T-helper 1 cell (primary cell): ENCODE measurements at places on chromosomes 1 and 21.

DNA sequence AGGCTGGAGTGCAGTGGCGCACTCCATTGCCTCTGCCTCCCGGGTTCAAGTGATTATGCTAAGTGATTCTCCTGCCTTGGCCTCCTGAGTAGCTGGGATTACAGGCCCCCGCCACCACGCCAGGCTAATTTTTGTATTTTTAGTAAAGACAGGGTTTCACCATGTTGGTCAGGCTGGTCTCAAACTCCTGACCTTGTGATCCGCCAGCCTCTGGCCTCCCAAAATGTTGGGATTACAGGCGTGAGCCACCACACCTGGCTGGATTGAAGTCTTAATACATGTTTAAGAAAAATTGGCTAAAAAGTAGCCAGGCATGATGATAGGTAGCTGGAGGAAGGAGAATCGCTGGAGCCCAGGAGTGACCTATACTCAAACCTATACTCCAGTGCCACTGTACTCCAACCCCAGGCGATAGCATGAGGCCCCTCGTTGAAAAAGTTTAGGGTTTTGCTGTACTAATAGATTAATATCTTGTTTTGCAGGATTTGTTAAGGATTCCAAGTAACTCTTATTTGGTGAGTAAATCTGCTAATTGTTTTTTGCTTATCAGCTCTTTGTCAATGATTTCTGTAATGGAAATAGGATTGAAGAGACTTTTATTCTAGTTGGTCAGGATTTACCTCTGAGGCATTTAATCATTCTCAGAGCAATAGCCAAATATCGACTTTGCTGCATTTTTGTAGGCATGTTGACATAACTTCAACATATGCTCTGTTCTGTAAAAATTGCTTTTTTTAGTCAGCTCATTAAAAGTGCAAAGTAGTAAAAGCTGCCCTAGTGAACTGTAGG lies 2.0 kb downstream of the RCC1 start:
- no peak for DNase-seq

DNA sequence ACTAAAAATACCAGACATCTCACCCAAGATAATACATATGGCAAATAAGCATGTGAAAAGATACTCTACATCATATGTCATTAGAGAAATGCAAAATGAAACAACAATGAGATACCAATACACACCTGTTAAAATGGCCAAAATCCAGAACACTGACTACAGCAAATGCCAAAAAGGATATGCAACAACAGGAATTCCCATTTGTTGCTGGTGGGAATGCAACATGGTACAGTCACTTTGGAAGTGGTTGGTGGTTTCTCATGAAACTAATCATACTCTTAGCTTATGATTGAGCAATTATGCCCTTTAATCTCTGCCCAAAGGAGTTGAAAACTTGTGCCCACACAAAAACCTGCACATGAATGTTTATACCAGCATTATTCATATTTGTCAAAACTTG lies 6.4 kb upstream of the RGS2 start:
- no peak for DNase-seq

- no peak for DNase-seq
Measured at GRCh38 chr1:205232945-205233397, 5.2 kb downstream of the TMCC2 start.

GRCh38 chr1:225674381-225674780 lies 21.5 kb upstream of the ENAH start:
- no peak for DNase-seq

GRCh38 chr1:82503822-82504221 lies 703.1 kb downstream of the ADGRL2 start:
- no peak for DNase-seq

DNA sequence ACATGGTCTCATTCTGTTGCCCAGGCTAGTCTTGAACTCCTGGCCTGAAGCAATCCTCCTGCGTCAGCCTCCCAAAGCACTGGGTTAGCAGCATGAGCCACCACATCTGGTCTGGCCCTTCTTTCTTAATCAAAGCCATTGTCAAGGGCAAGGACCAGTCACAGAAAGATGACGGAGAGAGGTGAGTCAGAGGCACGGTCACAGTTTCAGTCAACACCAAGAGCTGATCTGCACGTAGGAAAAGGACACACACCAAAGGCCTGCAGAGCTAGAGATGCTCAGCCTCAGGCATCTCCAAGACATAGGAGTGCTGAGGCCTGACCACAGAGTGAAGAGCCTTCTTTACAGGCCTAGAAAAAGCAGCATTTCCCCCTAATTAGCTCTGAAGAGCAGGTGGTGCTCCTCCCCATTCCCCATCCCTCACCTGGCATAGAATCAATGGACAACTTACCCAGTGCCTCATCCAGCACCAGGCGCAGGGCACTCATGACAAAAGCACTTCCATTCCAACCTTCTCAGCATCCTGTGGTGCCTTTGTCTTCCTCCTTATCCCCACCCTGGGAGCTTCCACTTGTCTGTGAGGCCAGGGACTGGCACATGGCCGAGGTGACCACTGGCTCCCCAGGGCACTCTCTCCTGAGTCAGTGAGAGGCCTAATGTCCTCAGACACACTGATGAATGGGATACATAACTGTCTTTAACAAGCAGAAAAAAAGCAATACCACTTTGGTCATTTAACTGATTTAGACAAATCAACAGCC lies 139.8 kb downstream of the AJAP1 start:
- DNase-seq, result no peak

DNA sequence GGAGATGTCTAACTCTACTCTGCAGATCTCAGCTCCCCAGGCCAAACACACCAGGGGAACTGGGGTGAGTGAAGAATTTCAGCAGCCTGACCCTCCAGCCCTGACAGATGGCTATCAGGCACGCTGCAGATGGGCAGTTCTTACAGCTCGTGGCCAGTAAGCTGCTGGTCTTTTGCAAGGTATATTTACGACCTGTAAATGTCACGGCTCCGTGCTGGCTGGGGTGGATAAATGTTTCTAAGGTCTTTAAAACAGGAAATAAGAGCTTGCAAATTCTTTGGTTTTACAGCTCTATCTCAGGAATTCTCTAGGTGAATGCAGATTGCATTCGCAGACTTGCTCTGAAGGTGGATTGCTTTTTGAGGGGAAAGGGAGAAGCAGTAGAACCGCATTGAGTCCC lies 10.1 kb downstream of the DOP1B start:
- DNase-seq, result no peak

DNA sequence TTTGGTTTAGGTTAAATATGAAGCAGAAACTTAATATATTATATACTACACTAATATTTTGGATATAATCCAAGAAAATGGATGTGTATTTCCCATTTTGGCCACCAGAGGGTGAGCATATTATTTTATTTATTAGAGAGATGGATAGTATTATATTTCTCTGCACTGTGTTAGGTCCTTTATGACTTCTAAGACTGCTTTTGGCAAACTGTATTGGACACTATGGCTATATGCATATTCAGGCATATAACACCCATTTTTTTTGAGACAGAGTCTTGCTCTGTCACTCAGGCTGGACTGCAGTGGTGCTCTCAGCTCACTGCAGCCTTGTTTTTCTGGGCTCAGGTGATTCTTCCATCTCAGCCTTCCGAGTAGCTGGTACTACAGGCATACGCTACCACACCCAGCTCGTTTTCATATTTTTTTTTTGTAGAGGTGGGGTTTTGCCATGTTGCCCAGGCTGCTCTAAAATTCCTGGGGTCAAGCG lies 17.8 kb upstream of the PGM1 start:
- DNase-seq, result no peak

DNA sequence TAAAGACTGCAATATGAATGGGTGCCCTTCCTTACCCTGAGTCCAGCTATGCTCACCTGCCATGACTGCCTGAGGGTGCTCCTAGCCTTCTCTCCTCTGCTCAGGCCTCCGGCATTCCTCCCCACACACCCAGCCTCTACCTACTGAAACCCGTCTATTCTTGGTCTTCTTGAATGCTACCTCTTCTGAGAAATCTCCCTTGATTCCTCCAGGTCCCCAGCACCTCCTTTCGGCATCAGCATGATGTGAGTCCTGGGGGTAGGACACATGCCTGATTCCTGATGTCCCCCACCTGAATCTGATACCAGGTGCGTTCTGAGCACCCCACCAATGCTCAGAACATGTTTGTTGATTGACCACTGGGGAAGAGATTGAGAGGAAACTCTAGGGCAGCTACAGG lies 8.6 kb downstream of the LDLRAD1 start:
- no peak for DNase-seq

DNA sequence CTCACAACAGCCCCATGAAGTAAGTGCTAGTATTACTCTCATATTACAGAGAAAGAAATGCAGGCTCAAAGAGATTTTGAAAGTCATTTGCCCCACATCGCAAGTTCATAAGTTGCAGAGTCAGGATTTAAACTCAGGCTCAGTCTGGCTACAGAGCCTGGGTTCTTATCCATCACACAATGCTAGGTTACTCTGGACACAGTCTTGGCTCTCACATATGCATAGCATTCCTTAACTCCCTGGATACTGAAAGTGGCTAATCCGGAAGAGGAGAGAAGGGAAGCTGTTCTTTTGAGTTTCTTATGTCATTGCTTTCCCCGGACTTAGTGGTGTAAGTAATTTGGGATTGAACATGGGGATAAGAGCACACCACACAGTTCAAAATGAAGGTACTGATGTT lies 357.4 kb upstream of the PLXNA2 start:
- no peak for DNase-seq

GRCh38 chr1:185486346-185486745 lies 169.3 kb upstream of the IVNS1ABP start:
- DNase-seq, result no peak

GRCh38 chr1:109977657-109978378 lies 6.7 kb upstream of the AHCYL1 start:
- DNase-seq, result no peak

DNA sequence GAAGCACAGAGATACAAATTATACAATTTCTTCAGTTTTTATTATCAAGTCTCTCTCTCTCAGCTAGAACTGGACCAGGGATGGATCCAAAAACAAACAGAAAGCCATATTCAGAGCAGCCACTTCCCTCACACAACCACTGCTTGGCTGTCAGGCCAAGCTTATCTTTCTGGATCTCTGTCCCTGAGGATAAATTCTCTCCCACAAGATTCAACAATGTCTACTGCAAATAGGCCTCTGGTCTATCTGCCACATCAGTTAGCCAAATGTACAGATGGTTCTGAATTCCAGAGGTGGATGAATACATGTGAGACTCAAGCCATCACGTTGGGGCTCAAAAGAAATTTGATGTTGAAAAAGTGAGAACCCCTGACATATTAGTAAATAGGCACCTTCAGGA lies 350.9 kb downstream of the LTN1 start:
- no peak for DNase-seq

GRCh38 chr21:41664881-41665765 lies 101.7 kb downstream of the RIPK4 start:
- no peak for DNase-seq

DNA sequence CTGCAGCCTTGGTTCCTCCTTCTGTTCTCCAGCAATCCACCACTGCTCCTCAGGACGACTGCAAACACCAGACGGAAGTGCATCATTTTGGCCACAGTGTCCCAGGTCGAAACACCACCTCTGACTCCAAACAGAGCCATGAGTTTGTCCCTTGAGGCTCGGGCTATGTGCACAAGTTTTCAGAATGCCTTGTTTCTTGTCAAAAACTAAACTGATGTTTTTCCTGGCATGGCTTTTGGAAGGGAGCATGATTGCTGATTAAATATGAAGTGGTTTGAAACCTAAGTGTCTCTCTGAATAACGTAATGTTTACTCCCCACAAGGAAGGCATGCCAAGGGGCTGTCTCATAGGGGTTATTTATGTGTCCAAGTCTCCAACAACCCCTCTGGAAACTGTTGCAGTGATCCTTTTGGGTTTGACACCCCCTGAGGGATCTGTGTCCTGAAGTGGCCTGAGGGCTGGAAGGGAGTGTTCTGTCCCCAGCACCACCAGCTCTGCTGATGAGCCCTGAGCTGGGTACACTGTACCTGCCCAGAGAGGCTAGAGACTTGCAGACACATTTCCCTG lies 132.7 kb downstream of the PLPP3 start:
- DNase-seq, result no peak

DNA sequence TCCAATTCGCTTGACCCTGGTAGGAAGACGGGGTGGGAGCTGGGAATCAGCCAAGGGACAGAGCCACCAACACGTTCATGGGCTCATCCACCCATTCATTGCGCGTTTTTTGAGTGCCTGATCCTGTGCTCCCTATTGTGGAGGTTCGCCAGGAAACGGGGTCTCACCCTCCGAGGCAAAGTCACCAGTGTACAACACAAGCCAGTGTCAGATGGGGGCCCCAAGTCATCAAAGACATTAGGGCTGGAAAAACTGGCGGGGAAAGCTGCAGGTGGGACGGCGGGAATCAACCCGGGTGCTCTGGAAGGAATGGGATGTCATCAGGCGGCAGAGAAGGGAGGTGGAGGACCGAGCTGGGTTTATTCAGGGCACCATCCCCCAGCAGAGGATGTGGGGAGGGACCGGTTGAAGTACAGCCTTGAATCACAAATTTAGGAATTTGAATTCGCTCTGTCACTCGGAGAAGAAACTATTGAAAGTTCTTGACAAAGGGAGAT lies 667 bp upstream of the NID1 start:
- DNase-seq, result no peak

DNA sequence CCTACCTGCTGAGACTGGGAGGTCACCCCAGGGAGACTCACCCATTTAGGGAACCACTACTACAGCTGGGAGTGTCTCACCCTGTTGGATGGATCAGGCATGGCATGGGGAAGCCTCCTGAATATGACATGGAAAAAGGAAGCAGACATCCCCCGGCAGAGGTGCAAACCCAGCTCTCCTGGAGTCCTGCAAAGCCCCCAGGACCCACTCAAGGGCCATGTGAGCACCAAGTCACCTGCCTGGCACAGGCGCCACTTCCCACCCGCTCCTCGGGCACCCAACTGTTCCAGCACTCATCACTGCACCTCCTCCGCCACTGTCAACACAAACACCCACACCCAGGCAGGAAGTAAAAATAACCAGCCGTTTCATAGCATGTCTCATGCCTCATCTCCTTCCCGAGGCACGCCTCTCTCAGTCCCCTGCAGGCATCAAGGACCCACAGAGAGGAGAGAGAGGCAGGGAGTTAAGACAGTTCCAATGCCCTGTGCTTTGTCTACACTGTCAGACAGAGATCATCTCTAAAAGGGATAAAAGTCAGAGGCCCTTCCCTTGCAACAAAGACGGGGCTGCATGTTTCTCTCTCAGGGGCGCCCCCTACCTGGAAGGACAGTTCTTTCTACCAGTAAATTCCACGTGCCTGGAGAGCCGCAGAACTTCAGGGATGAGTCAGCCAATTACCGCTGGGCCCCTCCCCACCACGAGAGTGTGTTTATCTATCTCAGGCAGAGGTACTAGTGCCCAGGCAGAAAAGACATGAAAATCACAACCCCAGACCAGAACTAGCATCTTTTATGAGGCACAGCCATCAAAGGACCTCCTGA lies 150.1 kb upstream of the SOD1 start:
- peak; percentile 15 for DNase-seq

- no peak for DNase-seq
Measured at GRCh38 chr1:168121401-168122011, 15.2 kb downstream of the GPR161 start.
